ENCODE measurements at places on chromosomes 6 and 20. TPM values are rescaled to one million over a fixed set of nuclear protein-coding genes. Genes with fewer than 3 reads are reported as not detected.

- no peak overlapping the region for H3K27ac ChIP-seq
- H3K4me3 ChIP-seq, result no peak overlapping the region
- no peaks in the 10 kb centered on the region for H3K27me3 ChIP-seq
These were observed 36.3 kb upstream of the FAM83D start for GRCh38 chr20:38889792-38890496.

DNA sequence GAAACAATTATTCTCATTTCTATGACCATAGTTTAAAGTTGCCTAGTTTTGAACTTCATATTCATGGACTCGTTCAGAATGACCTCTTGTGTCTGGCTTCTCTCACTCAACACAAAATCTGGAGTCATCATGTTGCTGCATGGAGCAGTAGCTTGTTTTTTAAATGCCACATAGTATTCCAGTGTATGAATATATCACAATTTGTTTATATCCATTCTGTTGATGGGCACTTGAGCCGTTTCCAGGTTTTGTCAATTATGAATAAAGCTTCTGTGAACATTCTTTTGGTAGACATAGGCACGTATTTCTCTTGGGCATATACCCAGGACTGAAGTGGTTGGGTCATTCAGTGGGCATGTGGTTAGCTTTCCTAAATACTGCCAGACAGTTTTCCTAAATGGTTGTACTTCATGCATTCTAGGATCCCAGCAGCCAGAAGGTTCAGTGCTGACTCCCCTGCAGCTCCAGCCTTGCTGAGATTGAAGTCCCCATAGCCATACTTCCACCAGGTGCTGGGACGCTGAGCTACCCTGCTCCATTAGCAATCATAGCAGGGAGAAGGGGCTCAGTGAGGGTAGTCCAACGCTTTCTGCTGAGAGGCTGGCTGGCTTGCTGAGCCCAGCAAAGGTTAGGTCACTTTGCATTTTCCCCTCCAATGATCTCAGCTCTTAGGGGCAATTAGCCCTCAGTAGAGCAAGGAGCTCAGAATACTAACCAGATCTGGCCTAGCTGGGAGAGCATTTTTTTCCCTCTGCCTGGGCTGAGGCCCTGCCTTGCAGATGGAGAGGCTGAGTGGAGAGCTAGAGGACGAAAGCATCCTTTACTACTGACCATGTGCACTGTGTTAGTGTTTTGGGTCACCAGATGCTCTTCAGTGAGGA, 35.7 kb upstream of the CTNNBL1 start:
- H3K4me1 ChIP-seq, result no peaks in the 10 kb centered on the region
- H3K4me3 ChIP-seq, result no peak overlapping the region
- no peaks in the 10 kb centered on the region for H3K27me3 ChIP-seq
- DNase-seq, result no peak
- H3K27ac ChIP-seq, result no peak overlapping the region

DNA sequence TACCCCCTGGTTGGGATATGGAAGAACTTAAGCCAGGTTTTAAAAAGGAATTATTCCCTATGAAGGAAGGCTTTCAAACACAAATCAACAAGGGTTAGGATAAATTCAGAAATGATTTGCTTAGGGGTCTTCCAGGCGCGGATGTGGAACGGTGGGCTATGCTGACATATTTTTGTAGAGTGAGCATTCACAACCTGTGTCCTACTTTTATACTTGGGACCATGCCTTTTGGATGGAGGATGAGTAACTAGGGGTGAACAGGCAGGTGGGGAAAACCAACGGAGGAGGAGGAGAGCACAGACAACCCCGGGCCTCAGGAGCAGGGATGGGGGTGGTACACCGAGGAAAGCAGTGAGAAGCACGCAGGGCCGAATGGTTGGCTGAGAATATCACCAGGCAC, 5.9 kb downstream of the MYLK4 start:
- peak overlapping the region; percentile 58 for H3K4me3 ChIP-seq
- no peaks in the 10 kb centered on the region for H3K27me3 ChIP-seq
- H3K4me1 ChIP-seq, result peaks cover 67% of the 10 kb centered on the region
- H3K27ac ChIP-seq, result peak overlapping the region; percentile 68
- H3K36me3 ChIP-seq, result no peaks in the 10 kb centered on the region

- no peaks in the 10 kb centered on the region for H3K27me3 ChIP-seq
- DNase-seq, result no peak
- no peak overlapping the region for H3K4me3 ChIP-seq
- H3K4me1 ChIP-seq, result no peaks in the 10 kb centered on the region
- H3K36me3 ChIP-seq, result peaks cover 50% of the 10 kb centered on the region
These were observed 28.4 kb downstream of the LHFPL5 start for GRCh38 chr6:35833536-35833935.

DNA sequence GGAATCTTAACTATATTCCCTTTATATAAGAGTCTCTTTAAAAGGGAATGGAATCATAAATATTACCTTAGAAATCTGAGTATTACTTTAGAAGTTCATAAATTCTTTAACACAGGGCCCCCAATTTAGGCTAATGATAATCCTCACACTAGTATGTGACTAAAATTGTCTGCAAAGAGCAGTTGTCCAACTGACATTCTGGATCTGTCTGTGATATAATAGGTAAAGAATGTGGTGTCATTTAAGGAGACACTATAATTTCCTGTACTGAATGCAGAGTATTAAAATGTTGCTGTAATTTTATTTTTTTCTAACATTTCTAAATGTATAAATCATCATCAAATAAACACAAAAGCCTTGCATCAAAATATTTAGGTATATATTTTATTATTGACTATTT, 128.5 kb upstream of the DST start:
- peak overlapping the region; percentile 78 for H3K27ac ChIP-seq
- H3K4me3 ChIP-seq, result no peak overlapping the region
- no peaks in the 10 kb centered on the region for H3K27me3 ChIP-seq

- no peaks in the 10 kb centered on the region for H3K27me3 ChIP-seq
- no peaks in the 10 kb centered on the region for H3K36me3 ChIP-seq
- H3K4me1 ChIP-seq, result no peaks in the 10 kb centered on the region
- DNase-seq, result peak; percentile 60
- peak overlapping the region; percentile 55 for H3K27ac ChIP-seq
These were observed 3.5 kb downstream of the FOXS1 start for GRCh38 chr20:31841928-31842327.

- peaks cover 17% of the 10 kb centered on the region for H3K27me3 ChIP-seq
- DNase-seq, result no peak
- no peak overlapping the region for H3K27ac ChIP-seq
- H3K4me3 ChIP-seq, result no peak overlapping the region
- H3K36me3 ChIP-seq, result no peaks in the 10 kb centered on the region
These were observed 25.8 kb downstream of the BHLHE23 start for GRCh38 chr20:62980970-62981369.

DNA sequence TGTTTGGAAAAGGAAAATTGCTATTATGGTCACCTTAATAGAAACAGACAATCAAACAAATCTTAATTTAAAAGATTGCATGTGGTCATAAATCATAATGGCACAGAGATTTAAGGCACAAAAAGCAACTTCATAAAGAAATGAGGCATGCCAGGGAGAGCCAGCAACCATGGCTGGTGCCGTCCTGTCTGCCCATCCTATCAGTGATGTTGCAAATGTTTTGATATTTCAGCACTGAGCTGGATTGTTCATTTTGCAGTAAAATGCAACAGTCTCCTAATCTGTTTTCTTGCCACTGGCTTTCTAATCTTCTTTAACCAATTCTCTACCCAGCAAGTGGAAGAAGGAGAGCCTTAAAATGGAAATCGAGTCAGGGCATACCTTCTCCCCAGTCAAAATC, 249.8 kb downstream of the SAMD5 start:
- no peaks in the 10 kb centered on the region for H3K36me3 ChIP-seq
- no peaks in the 10 kb centered on the region for H3K4me1 ChIP-seq
- no peak overlapping the region for H3K4me3 ChIP-seq
- no peak for DNase-seq
- no peaks in the 10 kb centered on the region for H3K27me3 ChIP-seq

GRCh38 chr6:112571488-112572270, 224.5 kb downstream of the RFPL4B start:
- no peak overlapping the region for H3K4me3 ChIP-seq
- no peaks in the 10 kb centered on the region for H3K36me3 ChIP-seq
- no peak overlapping the region for H3K27ac ChIP-seq
- no peaks in the 10 kb centered on the region for H3K27me3 ChIP-seq
- H3K4me1 ChIP-seq, result no peaks in the 10 kb centered on the region

DNA sequence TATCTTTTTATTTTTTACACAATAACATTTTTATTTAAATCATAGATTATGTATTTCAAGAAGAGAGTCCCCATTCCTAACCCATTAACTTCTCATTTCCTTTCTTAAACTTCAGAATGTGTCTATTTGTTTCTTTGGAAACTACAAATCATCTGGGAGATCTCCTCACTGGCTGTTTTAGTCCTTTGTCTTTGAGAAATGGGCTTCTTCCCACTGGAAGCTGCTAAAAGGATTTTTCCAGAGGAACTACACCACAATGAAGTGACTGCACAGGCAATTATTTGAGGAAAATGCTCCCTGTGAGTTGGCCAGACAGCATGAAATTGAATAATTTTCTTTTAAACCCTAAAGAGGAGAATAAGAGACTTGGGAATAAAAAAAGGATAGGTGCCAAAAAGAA, 119.1 kb downstream of the TENT5A start:
- H3K27me3 ChIP-seq, result no peaks in the 10 kb centered on the region
- no peaks in the 10 kb centered on the region for H3K36me3 ChIP-seq
- H3K4me3 ChIP-seq, result no peak overlapping the region
- H3K27ac ChIP-seq, result no peak overlapping the region

GRCh38 chr20:33005132-33005566, 916 bp upstream of the SUN5 start:
- no peak for DNase-seq
- no peak overlapping the region for H3K4me3 ChIP-seq
- H3K27ac ChIP-seq, result no peak overlapping the region
- H3K27me3 ChIP-seq, result no peaks in the 10 kb centered on the region
- H3K36me3 ChIP-seq, result no peaks in the 10 kb centered on the region

DNA sequence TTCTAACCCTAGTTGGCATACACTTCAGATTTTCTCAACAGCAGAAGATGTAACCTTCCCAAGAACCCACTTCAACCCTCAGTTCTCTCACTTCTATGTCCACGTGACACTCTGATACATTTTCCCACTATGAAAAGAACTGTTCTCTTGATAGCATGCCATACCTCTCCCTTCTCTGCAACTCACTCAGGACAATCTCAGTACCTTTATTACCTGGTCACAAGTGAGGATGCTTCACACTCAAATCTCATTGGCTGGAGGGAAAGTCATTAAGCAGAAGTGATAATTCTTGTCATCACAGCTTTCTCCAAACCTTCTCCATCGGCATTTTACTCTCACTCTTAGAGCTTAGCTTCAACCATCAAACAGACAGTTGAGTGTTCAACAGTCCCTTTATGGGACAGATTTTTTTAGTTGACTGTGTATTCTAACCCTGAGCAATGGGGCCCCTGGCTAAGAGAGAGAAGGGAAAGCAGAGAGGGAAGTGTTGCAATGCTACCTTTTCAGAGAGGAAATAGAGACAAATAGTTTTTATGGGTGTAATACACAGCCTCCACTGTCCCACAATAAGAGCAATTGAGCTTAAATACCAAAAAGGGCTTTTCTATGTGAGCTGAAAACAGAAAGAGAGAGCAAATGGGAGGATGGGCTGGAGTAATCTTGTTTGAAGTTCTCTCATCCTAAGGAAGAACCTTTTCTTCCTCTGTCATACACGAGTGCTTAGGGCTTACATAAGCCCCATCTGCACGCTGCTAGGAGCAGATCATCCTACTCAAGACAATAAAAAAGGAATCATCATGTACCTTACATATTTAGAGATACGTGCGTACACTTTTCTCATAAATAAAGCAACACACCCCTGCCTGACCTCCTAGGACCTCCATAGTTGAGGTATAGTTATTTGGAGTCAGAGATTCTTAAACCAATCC, 16.0 kb downstream of the HLA-DPA1 start:
- H3K4me3 ChIP-seq, result no peak overlapping the region
- DNase-seq, result no peak
- no peaks in the 10 kb centered on the region for H3K27me3 ChIP-seq
- no peak overlapping the region for H3K27ac ChIP-seq
- no peaks in the 10 kb centered on the region for H3K36me3 ChIP-seq

GRCh38 chr6:93407186-93407585, 12.2 kb downstream of the EPHA7 start:
- no peaks in the 10 kb centered on the region for H3K36me3 ChIP-seq
- H3K4me1 ChIP-seq, result no peaks in the 10 kb centered on the region
- no peak for DNase-seq
- no peak overlapping the region for H3K4me3 ChIP-seq
- H3K27me3 ChIP-seq, result no peaks in the 10 kb centered on the region
- H3K27ac ChIP-seq, result no peak overlapping the region

- H3K4me3 ChIP-seq, result no peak overlapping the region
- no peaks in the 10 kb centered on the region for H3K27me3 ChIP-seq
- DNase-seq, result no peak
- H3K36me3 ChIP-seq, result no peaks in the 10 kb centered on the region
These were observed 40.4 kb downstream of the FBXO5 start for GRCh38 chr6:152942319-152942869.

DNA sequence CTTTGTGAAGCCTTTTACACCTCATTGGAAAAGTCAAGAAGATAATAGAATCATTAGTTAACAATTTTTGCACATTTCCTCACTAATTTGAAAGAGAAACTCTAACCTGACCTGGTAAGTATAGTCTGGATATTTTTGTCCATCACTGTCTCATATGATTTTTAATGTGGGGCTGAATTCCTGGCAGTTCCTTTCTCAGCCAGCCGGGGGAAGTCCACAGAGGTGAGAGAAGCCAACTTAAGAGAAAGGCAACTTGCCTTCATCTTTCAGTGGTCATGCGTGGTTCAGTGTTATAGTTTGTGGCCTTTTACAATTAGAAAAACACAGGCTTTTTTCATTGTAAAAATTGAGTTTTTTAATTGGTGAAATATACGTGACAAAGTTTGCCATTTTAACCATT, 80.6 kb downstream of the CDYL start:
- H3K27ac ChIP-seq, result no peak overlapping the region
- H3K4me1 ChIP-seq, result peaks cover 1% of the 10 kb centered on the region
- DNase-seq, result no peak

GRCh38 chr6:53412021-53412715, 63.4 kb upstream of the ELOVL5 start:
- H3K4me1 ChIP-seq, result no peaks in the 10 kb centered on the region
- H3K27ac ChIP-seq, result no peak overlapping the region
- no peak overlapping the region for H3K4me3 ChIP-seq
- no peaks in the 10 kb centered on the region for H3K36me3 ChIP-seq

STMND1 gene
- not detected for total RNA-seq

SLC22A7 gene
- total RNA-seq, result not detected

SLC26A8 gene
- total RNA-seq, result not detected

DYNLRB1 gene
- total RNA-seq, result 119 TPM

CDC40 gene
- 13.9 TPM for total RNA-seq

STXBP5 gene
- total RNA-seq, result 18.7 TPM

NHSL1 gene
- total RNA-seq, result 1.8 TPM

Data from psoas muscle (tissue), 8 donors.